ENCODE measurements at places on chromosomes 5 and 9.

GRCh38 chr9:128153947-128154695 is 4.9 kb downstream of the LCN2 start:
- no peak for DNase-seq

DNA sequence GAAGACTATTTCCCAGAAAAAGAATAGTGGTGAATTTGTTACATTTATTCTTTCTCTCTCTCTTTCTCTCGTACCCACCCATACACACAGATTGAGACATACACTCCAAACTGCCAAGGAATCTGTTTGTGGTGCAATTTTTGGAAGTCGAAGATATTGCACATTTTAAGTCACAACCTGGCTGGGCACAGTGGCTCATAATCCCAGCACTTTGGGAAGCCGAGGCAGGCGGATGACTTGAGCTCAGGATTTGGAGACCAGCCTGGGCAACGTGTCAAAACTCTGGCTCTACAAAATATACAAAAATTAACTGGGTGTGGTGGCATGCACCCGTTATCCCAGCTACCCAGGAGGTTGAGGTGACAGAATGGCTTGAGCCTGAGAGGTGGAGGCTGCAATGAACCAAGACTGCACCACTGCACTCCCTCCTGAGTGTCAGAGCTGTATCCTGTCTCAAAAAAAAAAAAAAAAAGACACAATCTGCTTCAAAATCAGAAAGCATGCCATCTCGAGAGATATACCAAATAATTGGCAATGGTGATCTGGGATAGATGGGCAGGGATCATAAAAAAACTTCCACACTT is 19.2 kb upstream of the PLIN2 start:
- no peak for DNase-seq

GRCh38 chr5:149283626-149284480 is 12.2 kb downstream of the AFAP1L1 start:
- no peak for DNase-seq

GRCh38 chr5:67166460-67167285 is 29.9 kb downstream of the CD180 start:
- DNase-seq, result no peak

DNA sequence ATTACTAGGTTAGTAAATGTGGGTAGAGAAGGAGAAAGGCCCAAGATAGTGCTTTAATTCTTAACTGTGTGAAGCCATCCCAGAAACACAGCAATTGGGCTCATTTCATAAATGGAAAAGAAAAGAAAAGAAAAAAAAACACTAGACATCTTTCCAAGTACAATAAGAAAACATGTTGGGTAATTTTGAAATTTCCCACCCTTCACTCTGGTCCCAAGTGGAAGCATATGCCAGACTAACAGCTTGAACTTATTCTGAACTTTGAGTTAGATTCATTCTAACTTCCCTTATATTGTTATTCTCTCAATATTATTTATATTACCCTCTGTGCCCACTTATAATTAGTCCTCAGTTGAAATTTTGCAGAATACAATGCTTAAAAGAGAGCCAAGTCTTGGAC is 113.4 kb upstream of the GHR start:
- no peak for DNase-seq

DNA sequence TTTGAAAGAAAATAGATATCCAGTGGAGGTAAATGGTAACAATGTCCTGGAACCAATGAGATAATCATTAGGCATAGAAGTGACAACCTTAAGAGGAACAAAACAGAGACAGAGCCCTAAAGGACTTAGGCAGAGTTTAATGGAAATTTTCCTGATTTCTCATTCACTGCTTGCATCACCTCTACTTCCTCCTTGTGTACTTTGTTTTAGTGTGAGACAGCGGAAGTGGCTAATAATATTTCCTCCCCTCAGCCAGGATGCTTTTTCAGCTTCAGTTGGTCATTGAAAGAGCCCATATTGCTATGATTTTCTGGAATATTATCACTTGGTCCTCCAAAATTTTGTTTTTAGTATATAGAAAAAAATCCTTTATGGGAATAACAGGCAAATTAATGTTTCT is 153.4 kb upstream of the MPDZ start:
- no peak for DNase-seq

DNA sequence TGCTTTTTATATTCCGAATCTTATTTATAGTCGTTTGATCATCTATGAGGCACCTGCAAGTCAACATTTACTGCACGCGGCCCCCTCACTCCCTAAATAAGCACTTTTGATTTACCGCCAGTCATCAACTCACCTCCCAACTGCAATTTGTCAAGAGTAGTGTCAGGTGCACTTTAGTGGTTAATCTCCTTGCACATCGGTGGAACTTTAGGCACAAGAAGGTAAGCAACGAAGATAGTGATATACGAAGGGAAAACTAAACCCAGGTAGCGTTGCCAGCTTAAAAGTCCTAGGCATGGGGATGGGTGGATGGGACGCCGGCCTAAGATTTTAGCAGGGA is 513 bp upstream of the RNF180 start:
- DNase-seq, result peak; percentile 34

GRCh38 chr9:24257726-24258125 is 288.0 kb downstream of the IZUMO3 start:
- peak; percentile 1 for DNase-seq

DNA sequence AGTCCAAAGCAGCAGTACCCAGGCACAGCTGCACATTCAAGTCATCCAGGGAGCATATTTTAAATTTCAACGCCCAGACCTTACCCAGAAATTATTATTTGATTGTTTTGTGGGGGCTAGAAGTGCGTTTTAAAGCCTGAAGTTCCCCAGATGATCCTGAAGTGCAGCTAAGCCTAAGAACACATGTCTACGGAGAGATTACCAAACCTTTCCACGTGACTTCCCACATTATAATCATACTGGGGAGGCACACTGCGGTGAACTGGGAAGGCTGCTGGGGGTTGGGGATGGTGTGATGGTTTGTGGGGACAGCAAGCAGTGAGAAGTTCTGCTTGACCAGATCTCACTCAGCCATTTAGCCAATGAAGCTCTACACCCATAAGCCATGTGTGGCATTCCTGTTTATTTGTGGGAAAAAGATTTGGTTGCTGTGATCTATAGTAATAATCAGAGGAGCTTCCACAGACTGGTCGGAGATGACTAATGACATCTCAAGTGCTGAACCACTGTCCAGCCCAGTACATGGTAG is 93.4 kb upstream of the CDH6 start:
- DNase-seq, result no peak

- no peak for DNase-seq
Measured at GRCh38 chr9:37053684-37054362, 19.8 kb upstream of the PAX5 start.
